Stimulated activated CD4-positive, alpha-beta T cell treated with anti-CD3 and anti-CD28 coated beads, Interleukin-12 subunit alpha, Interleukin-12 subunit beta, amount 100 ng/mL, for 24 hours (primary cell): ENCODE measurements at places on chromosomes 1 and 21.
A peak's percentile ranks its signal among the peaks of the same experiment; 100 is the strongest.

- no peak for DNase-seq
These were observed 2.4 kb upstream of the WNT3A start for GRCh38 chr1:228004331-228004855.

DNA sequence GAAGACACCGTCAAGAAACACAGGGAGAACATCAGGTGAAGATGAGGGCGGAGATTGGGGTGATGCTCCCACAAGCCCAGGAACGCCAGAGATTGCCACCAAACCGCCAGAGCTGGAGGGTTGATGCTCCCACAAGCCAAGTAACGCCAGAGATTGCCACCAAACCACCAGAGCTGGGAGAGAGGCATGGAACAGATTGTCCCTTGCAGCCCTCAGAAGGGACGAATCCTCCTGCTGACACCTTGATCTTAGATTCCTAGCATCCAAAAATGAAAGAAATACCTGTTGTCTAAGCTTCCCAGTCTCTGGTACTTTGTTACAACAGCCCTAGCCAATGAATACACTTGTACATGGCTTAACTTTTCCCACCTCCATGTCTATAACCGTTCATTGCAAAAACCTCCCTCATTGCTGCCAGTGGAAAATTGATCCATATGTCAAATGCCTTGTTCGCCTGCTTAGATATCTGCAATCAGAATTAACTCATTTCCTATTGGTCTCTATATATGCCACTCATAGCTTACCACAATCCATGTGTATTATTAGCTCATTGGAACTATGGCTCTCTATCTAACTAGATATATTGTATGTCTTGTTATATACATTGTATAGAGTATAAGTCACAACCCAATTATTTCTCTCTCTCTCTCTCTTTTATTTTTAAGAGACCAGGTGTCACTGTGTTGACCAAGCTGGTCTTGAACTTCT lies 127.4 kb downstream of the ADSS2 start:
- no peak for DNase-seq

- no peak for DNase-seq
These were observed 10.9 kb downstream of the SMAP2 start for GRCh38 chr1:40384413-40384762.

GRCh38 chr21:29805105-29805504 lies 134.7 kb downstream of the GRIK1 start:
- DNase-seq, result no peak

GRCh38 chr1:28244549-28245251 lies 8.8 kb downstream of the ATP5IF1 start:
- no peak for DNase-seq

- DNase-seq, result no peak
These were observed 127.6 kb downstream of the DMRTB1 start for GRCh38 chr1:53586765-53587164.

DNA sequence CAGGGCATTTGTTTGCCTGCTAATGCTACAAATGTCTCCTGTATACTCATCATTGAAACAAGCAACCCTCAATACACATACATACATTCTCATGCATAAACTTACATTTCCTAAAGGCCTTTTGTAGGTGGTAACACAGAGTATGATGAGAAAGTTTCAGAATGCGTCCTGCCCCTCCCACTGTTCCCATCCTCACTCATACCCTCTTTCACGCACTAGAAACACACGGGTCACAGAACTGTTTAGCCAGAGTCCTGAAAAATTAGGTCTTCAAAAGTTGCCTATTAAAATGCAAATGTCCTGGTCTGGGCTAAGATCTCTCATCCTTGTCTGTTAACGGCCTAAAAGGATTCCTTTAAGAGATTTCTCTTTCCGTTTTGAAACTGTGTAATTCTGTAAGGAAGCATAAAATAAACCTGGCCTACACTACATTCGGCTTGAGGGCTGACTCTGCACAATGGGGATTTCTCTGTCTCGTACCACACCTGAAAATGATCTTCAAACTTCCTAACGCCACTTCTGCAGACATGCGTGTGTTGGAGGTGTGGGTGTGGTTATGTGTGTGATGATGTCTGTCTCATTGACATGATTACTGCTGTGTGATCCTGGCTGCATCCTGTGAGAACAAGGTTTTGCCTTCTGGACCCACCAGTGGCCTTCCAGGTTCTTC lies 5.3 kb upstream of the FCER1A start:
- no peak for DNase-seq

GRCh38 chr1:28601696-28602095 lies 9.6 kb downstream of the RAB42 start:
- DNase-seq, result no peak

DNA sequence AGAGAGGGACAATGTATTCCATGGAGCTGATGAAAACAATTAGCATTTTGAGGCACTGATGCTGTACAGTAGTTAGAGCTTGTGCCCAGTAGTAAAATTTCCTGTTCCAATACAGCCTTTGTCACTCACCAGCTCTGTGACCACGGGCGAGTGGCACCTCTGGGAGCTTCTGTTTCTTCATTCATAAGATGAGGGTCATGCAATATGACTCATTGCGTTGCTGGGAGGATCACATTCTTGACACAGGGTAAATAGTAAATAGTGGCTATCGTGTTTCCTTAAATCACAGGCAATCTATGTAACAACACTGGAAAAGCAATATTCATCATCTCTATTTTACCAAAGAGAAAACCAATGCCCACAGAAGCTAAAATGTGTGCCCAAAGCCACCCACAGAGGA lies 4.5 kb upstream of the LRRC52 start:
- no peak for DNase-seq

DNA sequence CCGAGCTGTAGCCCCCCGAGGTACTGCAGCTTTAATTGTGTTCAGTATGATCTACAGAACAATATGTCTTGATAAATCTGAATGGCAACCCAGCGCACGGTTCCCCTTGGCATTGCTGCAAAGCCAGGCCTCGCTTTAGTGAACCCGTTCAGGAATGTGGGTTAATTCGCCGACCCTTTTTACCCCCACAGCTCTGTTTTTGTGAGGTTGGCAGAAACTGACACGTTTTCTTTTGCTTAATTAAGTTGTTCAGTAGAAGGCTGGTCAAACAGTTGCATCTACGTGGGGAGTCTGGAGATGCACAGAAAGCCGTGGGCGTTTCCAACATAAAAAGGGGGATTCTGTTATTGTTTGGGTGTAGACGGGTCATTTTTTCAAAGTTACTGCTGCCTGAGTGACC lies 43.2 kb downstream of the OLIG1 start:
- no peak for DNase-seq

DNA sequence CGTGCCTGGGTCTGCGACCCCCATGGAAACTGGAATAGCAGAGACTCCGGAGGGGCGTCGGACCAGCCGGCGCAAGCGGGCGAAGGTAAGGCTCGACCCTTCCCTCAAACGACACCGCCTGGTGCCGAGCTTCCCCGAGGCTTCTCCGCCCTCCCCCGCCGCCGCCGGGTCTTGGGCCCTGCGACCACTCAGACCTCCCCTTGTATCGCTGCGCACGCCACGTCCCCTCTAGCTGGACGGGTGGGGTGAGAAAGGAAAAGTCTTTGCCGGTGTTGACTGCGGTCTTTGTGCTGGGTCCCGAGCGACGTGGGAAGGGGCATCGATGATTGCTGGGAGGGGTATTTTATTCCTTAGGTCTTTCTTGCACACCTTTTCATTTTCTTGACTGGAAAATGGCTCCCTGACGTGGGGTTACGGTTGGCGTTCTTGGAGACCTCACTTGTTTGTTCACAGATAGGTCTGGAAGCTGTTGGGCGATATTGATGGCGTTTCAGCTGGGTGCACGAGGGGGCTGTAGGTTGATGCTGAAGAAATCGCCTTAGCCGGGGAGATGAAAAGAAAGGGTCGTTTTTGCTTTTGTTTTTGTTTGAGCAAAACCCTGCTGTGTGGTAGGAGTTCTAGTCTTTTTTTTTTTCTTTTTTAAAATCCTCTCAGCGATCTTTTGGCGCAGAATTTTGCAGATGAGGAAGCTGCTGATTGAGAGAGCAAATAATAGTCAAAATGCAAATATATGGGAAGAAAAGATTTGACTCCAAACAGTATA lies 776 bp downstream of the KDM1A start:
- DNase-seq, result no peak

DNA sequence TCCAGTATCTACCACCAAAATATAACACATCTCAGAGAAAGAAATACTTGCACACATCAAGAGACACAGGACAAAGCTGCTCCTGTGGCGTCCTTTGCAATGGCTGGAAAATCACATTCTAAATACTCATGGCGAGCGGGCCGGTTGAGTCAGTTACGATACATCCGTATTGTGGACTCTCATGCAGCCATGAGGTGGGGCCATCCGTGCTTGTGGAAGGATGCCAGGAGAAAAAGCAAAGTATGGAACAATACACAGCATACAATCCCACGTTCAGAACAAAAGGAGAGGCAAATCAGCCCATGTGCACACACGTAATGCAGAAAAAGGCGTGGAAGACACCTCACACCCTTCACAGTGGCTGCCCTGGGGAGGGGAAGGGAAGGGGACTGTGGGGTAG lies 13.1 kb downstream of the ATP13A2 start:
- no peak for DNase-seq

- DNase-seq, result no peak
These were observed 86.3 kb downstream of the NKAIN1 start for GRCh38 chr1:31153423-31153822.

DNA sequence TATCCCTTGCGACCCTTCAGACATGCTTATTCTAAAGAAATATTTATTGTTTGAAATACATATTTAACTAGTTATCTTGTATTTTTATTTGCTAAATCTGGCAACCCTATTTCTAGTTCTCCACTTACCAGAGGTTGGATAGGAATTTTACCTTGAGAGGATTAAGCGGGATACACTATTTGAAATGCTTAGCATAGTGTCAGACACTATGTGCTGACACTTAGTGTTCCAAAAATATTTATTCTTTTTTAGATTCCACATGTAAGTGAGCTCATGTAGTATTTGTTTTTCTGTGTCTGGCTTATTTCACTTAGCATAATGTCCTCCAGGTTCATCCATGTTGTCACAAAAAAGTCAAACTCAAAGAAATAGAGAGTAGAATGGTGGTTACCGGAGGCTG lies 78.7 kb downstream of the NTMT2 start:
- DNase-seq, result no peak

DNA sequence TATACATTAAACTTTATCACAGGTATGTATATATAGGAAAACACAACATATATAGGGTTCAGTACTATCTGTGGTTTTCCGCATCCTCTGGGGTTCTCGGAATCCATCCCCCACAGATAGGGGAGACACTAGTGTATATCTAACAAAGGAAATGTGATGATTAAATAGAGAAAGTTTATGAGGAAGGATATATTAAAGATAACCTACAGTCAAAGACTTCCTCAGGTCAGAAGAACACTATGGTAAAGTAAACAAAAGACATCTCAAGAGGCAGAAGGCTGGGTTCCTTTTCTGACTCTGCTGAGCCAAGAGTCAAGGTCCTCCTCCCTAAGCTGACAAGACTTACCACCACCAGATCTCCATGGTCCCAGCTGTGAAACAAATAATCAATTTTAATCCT lies 12.1 kb downstream of the USP24 start:
- DNase-seq, result no peak

GRCh38 chr1:175338387-175339135 lies 146.0 kb upstream of the KIAA0040 start:
- peak; percentile 22 for DNase-seq

DNA sequence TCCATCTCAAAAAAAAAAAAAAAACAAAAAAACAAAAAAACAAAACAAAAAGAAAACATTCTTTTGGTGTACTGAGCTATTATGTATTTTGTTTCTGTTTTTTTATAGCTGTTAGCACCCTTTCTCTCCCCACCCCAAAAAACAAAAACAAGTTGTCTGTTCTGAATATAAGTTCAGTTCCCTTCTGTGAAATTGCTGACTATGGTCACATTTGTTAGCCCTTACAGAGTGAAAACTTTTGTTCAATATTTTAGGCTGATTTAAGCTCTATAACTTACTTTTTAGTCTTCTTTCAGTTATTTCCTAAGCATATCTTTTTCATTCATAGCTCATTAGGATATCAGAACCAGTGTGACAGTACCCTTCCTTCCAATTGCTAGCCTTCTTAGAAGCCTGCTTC lies 1056.6 kb upstream of the NCAM2 start:
- DNase-seq, result no peak

- DNase-seq, result no peak
These were observed 136.3 kb downstream of the CLEC20A start for GRCh38 chr1:178360421-178360820.

- no peak for DNase-seq
These were observed 4.8 kb downstream of the REG4 start for GRCh38 chr1:119806489-119806888.

GRCh38 chr1:226427131-226427530 lies 19.2 kb upstream of the PARP1 start:
- DNase-seq, result no peak

DNA sequence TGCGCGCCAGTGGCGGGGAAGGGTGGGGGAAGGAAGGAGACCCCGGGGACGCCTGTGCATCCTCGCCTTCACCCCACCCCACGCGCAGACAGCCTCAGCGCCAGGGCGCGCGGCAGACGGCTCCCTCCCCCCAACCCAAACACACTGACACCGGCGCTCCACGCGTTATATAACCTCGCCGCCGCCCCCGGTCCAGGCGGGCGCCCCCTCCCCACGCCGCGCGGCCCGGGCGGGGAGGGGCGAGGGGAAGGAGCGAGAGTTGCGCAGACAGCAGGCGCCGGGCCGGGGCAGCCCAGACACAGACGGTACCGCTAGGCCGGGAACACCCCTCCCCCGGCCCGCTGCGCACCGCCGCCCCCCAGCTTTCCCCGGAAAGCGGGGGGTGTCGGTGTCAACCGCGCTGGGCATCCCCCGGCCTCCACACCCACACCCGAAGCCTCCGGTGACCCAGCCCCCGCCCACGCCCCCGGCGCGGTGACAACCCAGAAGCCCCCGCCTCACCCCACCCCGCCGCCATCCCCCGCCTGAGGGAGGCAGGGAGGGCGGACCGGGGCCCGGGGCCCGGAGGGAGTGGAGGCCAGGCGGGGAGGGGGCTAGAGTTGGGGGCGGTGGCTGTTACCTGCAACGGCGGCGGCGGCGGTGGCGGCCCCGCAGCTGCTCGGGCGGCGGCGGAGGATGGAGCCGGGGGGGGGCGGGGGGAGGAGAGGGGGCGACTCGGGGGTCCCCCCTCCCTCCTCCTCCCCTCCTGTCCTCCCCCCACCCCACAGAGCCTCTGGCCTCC lies 432 bp downstream of the AKT3 start:
- peak; percentile 36 for DNase-seq

GRCh38 chr1:237166593-237167101 lies 124.7 kb downstream of the RYR2 start:
- no peak for DNase-seq

DNA sequence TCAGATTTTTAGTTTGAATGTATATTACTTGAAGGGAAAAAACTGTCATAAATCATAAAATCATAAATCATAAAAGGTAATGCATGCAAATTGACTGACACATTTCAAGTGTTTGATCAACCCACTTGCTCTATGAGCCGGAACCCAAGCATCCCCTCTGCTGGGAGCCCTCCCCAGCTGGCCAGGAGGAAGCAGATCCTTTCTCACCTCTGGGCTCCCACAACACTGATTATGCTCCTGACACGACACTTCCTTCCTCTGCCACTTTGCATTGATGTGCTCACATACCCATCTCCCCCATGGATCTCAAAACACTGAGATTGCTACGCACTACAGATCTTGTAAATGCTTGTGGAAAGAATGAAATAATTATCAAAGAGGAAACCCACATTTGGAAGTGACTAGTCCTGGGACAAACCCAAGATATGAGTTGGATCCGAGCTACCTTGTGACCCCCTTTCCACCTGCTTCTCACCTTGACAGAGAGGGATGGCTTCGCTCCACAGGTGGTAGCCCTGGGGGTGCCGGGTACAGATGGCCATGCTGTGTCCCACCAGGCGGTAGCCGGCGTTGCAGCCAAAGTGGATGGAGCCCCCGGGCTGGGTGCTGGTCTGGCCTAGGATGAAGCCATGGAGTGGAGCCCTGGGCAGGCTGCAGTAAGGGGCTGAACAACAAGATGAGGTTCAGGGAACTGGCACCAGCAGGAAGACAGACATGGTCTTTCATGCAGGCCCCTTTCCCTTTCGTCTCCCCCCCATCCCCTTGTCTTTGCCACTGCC lies 104.6 kb downstream of the ZSCAN20 start:
- DNase-seq, result no peak
